ENCODE measurements at places on chromosomes 12 and 14. TPM values are rescaled to one million over a fixed set of nuclear protein-coding genes. Genes with fewer than 3 reads are reported as not detected.

The ASIC1 gene
- 0.06 TPM for polyA plus RNA-seq

DNA sequence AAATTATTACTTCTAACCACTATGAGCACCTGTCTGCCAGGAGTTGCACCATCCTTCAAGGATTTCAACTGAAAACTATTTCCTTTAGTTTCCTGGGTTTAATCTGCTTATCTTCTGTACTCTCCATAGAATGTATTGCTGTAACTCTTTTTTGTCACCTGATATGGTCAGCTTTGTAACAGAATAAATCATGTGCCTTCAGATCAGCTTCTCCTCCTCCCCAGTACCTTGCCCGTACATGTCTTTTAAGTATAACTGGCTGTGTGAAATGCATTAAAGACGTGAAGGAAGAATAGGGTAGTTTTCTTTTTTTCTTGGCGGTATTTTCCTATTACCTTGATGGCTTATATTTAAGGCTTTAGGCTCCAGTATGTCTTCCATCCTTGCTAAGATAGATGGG is 200.3 kb upstream of the NAV3 start:
- DNase-seq, result no peak

- no peak for DNase-seq
Observed at GRCh38 chr12:95646781-95647190, 95.5 kb upstream of the USP44 start.

GRCh38 chr14:55097881-55098560 is 31.0 kb upstream of the LGALS3 start:
- DNase-seq, result no peak

The CD27 gene
- 0.58 TPM for polyA plus RNA-seq

DNA sequence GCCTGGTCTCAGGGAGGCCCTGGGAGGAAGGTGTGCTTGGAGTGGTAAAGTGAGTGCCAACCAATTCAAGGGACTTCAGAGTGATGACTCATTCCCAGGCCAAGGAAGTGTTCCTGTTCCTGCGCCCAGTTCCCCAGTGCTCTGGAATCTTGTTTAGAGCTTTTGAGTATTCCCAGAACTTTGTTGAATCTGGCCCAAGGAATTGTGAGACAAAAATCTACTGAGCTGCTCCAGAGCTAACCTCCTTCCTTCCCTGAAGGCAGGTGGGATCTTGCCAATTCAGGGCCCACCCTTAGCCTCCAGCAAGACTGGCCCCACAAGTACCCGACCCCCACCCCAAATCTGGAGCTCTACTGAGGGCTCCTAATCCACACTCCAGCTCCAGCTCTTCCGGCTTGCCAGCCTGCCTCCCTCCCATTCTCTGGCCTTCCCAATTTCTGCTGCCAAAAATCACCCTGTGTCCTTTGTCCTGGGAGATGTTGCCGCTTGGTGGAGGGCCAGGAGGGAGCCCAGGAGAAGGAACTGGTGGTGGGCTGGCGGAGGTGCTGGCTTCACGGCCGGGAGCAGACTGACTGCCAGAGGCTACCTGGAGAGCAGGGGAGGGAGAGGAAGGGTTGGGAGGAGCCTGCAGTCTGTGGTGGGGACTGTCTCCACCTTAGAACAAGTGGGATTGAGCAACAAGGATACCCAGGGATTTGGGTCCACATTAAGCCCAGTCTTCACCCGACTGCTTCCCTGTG is 2.0 kb upstream of the ATN1 start:
- DNase-seq, result no peak

The GPD1 gene
- 127 TPM for polyA plus RNA-seq

GRCh38 chr12:32692358-32692757 is 13.3 kb downstream of the DNM1L start:
- DNase-seq, result no peak

- DNase-seq, result no peak
Observed at GRCh38 chr12:23699031-23699430, 250.4 kb downstream of the SOX5 start.

DNA sequence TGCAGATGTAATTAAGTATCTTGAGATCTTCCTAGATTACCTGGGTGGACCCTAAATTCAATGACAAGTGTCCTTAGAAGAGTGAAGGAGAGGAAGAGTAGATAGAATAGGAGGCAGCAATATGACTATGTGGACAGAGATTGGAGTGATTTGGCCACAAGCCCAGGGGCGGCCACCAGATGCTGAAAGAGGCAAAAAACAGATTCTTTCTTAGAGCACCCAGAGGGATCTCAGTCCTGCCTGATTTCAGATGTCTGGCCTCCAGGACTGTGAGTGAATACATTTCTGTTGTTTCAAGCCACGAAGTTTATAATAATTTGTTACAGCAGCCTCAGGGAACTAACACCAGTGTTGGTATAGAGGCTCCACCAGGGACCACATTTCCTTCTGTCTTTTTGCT is 67.3 kb downstream of the DACT1 start:
- no peak for DNase-seq

DNA sequence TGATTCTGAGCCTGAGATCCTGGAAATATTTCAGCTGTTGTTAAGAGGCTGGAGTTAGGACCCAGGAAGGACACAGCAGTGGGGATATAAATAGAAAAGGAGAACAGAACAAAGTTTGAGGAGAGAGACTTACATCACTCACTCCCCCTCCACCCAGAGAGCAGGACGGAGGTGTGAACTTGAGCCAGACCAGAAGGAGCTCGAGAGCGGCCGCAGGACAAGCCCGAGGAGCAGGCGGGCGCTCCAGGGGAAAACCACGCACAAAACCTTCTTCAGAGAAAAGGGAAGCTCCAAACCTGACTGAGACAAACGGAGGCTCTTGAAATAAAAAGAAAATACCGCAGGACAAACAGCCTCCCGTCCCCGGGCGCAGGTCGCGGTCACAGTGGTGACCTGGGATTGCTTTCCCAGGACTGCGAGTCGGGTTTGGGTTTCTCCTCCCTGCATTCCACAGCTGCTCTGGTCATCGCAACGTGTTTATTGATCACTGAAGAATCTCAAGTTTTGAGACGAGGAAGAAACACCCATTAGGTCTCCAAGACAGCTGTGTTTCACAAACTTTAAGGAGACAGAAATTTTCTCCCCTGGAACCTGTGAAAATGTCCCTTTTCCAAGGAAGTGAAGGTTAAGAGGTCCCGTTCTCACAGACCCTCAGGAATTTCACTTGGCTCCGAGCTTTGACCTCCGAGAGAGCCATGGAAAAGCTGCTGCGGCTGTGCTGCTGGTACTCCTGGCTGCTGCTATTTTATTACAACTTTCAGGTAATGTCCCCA is at the start of gene ADGRD1:
TSS of gene ADGRD1 (plus strand) at position 137 of the 773 bp plus-strand sequence. CDS start at position 696, 559 bp downstream.
- DNase-seq, result peak; percentile 47

DNA sequence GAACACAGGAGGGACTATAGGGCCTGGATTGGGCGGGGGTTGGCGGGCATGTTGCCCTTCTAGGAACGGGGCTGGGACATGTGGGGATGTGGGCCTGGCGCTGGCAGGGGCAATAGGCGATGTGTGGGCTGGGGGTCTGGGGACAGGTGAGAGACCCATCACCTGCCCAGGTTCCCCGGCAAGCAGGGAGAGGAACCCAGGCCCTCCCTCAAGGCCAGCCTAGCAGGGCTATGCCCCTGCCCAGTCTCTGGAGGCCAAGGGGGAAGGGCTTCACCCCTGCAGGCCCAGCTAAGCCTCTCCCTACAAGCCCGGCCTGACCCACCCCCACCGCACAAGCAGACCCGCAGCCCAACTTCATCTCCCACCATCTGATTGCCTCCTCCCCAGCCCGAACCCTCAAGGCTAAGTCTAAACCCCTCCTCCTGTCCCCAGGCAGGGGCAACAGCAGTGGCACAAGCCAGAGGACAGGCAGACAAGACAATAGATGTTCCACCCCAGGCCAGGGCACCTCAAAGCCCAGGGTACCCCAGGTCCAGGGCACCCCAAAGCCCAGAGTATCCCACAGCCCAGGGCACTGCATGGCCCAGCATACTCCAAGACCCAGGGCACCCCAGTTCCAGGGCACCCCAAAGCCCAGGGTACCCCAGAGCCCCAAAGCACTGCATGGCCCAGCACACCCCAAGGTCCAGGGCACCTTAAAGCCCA is 6.5 kb downstream of the JAG2 start:
- DNase-seq, result peak; percentile 51

The OLR1 gene
- not detected for polyA plus RNA-seq

GRCh38 chr14:63726499-63726898 is 1.4 kb downstream of the SGPP1 start:
- no peak for DNase-seq

The KRT8 gene
- 225 TPM for polyA plus RNA-seq

The GPR132 gene
- polyA plus RNA-seq, result 0.33 TPM

The MANSC4 gene
- not detected for polyA plus RNA-seq

DNA sequence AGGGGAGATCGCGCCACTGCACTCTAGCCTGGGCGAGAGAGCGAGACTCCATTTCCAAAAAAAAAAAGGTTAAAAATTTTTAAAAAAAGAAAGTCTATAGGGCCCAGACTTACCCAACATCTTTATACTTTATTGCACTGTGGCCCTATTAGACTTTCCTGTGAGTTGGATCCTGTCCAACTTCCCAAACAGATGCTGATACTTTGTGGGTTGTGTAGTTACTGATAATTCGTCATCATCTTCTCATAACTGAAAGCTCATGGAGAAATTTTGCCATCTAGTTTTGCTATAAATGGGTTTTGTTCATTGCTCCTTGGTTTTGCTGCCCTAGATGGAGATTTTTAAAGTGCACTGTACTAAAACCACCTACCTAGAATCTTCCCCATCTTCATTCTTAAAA is 31.1 kb downstream of the APOBEC1 start:
- no peak for DNase-seq

The RAB3IP gene
- polyA plus RNA-seq, result 5.7 TPM

The ACTR10 gene
- polyA plus RNA-seq, result 20.6 TPM

The BRMS1L gene
- polyA plus RNA-seq, result 3.2 TPM

The MAP1LC3B2 gene
- 1.3 TPM for polyA plus RNA-seq

- no peak for DNase-seq
Observed at GRCh38 chr12:107511292-107511691, 174.3 kb upstream of the PWP1 start.

- no peak for DNase-seq
Observed at GRCh38 chr12:120832737-120833136, 71.4 kb downstream of the SPPL3 start.

- DNase-seq, result no peak
Observed at GRCh38 chr14:67650694-67651093, 23.7 kb downstream of the VTI1B start.

The DIABLO gene
- polyA plus RNA-seq, result 29.5 TPM

The CISTR gene
- polyA plus RNA-seq, result not detected

GRCh38 chr12:34342048-34342447 is 319.8 kb downstream of the ALG10 start:
- no peak for DNase-seq

DNA sequence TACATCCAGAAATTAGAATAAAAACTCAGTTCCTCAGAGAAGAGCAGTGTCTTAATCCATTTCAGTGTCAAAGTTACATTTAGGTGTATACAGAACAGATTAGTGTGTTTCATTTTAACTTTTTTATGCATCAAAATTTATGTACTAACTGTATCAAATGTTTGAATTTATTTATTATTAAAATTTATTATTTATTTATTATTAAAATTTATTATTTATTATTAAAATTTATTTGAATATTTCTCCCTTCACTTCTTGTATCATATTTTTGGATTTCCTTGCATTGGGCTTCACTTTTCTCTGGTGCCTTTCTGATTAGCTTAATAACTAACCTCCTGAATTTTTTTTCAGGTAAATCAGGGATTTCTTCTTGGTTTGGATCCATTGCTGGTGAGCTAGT is 2.3 kb upstream of the TAS2R14 start:
- no peak for DNase-seq

GRCh38 chr14:105137481-105138020 is 31.0 kb downstream of the JAG2 start:
- DNase-seq, result no peak

GRCh38 chr12:30213166-30213565 is 429.4 kb upstream of the TMTC1 start:
- no peak for DNase-seq

DNA sequence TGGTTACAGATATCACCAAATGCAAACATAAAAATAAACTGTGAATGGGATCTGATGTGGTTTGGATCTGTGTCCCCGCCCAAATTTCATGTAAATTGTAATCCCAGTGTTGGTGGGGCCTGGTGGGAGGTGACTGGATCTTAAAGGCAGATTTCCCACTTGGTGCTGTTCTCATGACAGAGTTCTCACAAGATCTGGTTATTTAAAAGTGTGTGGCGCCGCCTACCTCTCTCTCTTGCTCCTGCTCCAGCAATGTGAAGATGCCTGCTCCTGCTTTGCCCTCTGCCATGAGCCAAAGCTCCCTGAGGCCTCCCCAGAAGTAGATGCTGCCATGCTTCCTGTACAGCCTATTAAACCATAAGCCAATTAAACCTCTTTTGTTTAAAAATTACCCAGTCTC is 47.8 kb downstream of the SLC25A21 start:
- no peak for DNase-seq

The NDUFA9 gene
- 132 TPM for polyA plus RNA-seq

The NRIP2 gene
- 0.21 TPM for polyA plus RNA-seq

The DPY19L2 gene
- 0.22 TPM for polyA plus RNA-seq

The TM9SF1 gene
- polyA plus RNA-seq, result 46.9 TPM

The IPO8 gene
- polyA plus RNA-seq, result 14.5 TPM

DNA sequence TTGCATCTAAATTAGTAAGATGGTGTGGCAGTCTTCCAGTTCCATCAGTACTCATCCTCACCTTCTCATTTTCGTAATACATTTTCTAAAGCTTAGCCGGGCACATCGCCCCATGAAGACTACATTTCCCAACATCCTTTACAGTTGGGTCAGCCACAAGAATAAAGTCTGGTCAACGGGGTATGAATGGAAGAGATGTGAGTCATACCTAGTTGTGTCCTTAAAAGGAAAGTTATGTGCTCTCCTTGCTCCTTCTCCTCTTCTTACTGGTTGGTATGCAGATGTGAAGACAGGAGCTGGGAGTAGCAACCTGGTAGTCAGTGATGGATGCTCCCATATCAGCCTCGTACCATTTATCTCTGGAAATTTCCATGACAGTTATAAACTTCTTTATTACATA is 35.9 kb upstream of the EGLN3 start:
- DNase-seq, result no peak

DNA sequence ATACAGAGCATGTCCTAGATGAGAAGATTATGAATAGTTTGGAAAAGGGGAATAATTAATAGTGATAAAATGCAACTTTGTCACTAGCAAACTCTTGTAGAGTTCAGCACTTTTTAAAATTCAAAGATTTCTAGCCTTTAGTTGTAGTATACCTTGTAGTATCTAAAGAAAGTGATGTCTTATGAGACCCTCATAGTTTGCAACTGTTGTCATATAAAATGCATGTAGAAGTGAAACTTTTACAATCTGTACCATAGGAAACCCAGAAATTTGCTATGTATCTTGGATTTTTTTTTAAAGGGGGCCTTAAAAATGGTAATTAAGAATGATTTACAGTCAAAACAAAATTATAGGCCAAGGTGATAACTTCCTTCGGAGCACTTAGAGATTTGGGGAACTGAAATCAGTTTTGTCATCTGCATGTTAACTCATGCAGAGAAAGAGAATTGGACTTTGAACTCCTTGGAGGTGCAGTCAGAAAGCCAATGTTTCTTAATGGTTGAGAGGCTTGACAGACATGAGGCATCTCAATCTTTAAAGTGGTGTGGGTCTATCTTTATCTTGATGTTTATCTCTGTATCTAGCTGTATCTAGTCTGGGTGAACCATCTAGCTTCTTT is 1.3 kb downstream of the LRRK2 start:
- DNase-seq, result no peak

- no peak for DNase-seq
Observed at GRCh38 chr12:120651821-120652220, 11.4 kb downstream of the CABP1 start.

Data from liver (tissue), 10 donors.